ENCODE measurements at places on chromosomes 12 and 14.
A peak's percentile ranks its signal among the peaks of the same experiment; 100 is the strongest.

- no peak for DNase-seq
Measured at GRCh38 chr12:8904665-8905064, 9.6 kb upstream of the PHC1 start.

DNA sequence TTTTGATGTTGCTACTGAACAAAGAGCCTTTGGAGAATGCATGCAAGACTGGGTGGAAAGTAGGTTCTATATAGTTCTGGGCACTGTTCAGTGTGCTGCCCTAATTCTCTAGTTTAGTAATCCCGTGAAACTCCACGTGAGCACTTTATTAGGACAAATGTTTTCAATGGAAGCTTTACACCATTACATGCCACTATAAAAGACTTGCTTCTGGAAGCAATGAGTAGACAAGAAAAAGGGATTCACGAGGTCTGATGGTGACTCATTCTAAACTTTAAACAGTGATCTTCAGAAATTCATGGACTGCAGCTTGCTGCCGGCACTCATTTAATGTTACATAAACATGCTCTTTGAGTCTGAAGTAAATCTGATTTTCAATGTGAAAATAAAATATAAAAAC lies 22.3 kb downstream of the ATG14 start:
- peak; percentile 32 for DNase-seq

DNA sequence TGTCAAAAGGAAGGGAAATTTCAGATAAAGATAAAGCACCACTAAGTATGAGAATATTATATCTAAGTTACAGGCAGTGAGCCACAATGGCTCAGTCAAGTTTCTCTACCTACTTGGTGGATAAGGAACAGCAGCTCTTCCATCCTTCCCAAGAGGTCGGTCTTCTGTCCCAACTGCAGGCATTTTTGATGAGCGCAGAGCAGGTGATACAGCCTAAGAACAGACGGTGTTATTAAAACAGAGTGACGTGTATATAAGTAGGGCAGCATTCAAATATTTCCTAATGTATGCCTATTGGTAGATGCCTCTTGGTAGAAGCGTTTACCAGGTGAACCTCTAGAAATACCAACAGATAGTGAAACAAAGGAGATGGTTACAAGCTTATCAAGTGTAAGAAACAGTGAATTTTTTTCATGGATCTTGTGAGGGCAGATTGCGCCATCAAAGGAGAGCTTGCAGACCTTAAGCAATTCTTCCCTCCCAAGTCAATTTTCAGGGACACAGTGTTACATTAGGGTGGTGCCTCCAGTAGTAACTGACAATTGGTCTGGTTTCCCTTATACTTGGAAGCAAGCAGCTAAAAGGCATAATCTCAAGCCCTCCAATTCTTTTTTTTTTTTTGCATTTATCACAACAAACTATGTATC lies 274.5 kb downstream of the MED13L start:
- DNase-seq, result no peak

DNA sequence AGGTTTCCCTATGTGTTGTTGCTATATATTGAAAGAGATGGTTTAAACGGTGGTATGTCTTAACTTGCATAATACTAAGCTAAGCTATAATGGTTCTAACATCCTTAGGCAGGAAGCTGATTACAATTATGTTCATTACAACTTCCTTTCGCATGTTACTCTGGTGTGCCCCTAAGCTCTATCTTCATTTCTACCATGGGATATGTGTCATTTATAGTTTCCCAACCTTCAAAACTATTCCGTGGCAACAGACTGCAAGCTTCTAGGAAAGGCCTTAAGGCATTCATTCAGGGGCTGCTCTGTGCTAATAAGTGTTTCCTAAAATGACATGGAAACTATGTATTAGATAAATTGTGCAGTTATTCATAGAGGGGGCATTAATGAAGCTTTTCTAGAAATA lies 294.6 kb downstream of the GXYLT1 start:
- DNase-seq, result no peak

DNA sequence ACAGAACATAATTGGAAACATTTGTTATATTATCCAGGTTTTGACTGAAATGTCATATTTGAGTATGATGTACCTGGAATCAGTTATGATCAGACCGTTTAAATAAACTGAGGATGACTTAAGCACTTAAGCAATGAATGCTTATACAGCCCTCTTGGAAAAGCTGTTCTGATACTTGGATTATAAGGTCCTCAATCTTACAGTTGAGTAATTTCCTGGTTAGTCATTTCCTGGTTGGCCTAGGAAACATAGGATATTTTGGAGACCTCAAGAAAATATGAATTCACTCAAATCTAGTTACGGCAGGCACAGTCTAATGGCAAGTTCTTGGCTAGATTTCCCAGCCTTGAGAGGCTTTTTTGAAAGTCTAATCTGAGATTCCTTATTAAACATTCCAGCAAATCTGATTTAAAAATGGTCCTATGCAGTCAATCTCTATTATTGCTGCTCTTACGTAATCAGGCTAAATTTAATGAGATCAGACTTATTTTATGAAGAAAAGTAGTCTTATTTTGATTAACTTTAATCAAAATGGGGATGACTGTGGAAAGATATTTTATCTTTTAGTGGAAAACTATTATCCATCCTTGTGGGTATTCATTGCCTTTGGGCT lies 447.2 kb downstream of the SNAPC1 start:
- peak; percentile 31 for DNase-seq

- DNase-seq, result no peak
Measured at GRCh38 chr14:97180304-97181200, 383.4 kb downstream of the VRK1 start.

- no peak for DNase-seq
Measured at GRCh38 chr12:131862600-131862993, 31.8 kb upstream of the ULK1 start.

All from amniotic stem cell (primary cell).